ENCODE measurements at places on chromosomes 7 and 10.

DNA sequence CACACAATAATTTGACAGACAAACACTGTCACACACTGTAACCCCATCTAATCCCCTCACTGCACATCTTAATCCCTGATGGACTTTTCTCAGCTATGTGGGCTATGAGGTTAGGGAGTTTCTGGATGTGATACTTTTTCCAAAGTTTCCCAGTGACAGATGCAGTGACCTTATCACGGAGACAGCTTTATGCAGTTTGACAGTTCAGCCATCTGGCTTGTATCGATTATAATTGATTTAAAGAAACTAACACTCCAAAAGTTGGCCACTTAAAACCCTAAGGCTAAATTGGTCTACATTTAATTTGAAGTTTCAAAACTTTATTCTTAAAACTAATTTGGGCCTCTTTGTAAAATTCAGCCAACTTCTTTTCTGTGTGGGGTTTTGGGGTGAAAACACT is 196.7 kb downstream of the SDK1 start:
- no peak for DNase-seq

- DNase-seq = no peak
Observed at GRCh38 chr10:3136336-3136735, 36.2 kb downstream of the PITRM1 start.

DNA sequence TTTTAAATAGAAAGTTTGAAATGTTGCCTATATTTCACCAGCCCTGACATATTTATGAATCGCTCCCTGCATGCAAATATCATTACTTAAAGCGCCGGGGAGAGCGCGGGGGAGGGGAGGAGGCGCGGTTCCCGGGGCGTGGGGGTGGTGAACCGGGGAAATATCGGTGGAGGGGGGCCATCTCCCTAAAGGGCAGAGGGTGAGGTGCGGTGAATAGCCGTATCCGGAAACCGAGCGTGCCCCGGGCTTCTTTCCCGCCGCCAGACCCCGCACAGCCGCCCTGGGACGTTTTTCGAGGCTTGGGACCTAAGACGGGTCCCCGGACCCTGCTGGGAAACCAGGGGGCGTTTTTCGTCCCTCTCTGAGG is 6.9 kb upstream of the ZNF503 start:
- no peak for DNase-seq

GRCh38 chr7:157961731-157962457 is 625.1 kb downstream of the DNAJB6 start:
- no peak for DNase-seq

DNA sequence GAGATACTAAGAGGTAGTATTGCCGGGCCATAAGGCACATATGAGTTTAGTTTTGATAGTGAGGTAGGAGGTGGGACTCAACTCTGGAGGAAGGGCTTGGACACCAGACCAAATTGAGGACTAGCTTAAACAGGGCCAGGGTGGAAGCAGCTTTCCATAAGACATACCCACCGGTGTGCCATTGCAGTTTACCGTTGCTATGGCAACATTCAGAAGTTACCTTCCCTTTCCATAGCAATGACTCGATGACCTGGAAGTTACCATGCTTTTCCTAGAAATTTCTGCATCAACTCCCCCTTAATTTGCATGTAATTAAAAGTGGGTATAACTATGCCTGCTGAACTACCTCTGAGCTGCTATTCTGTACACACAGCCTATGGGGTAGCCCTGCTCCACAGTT is 10.9 kb upstream of the SNX10 start:
- no peak for DNase-seq

GRCh38 chr7:43113622-43114457 is 1.4 kb downstream of the HECW1 start:
- DNase-seq = no peak

GRCh38 chr7:6251653-6252052 is 20.8 kb downstream of the CYTH3 start:
- DNase-seq = no peak

DNA sequence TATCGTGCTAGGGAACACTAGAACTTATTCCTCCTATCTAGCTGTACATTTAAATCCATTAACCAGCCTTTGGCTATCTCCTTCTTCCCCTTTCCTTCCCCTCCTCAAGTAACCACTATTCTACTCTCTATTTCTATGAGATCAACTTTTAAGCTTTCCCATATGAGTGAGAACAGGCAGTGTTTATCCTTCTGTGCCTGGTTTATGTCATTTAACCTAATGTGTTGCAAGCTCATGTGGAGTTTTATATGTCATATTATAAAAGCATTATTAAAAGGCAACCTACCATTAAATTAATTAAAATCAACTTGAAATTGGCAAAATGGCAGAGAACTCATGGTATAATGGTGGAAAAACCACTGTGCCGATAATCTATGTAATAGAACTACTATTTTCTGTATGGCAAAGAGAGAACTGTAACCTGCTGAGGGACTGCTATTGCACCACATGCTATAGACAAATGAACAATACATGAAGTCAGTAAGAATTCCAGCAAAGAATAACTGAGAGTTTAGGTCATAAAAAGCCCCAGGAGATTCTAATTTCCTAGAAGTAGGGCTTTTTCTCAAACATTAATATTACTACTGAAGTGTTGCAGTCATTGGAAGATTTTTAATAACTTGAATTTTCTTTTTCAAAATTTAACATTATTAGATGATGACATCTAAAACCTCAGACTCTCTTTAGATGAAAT is 81.8 kb downstream of the LRRN3 start:
- no peak for DNase-seq

- DNase-seq = no peak
Observed at GRCh38 chr10:12196531-12197211, 683 bp downstream of the CDC123 start.

- peak; percentile 39 for DNase-seq
Observed at GRCh38 chr10:117004227-117005025, 561 bp downstream of the SHTN1 start.

GRCh38 chr7:136309407-136309806 is 332.2 kb upstream of the MTPN start:
- no peak for DNase-seq

- DNase-seq = no peak
Observed at GRCh38 chr7:56077681-56078080, 13.6 kb downstream of the SUMF2 start.

GRCh38 chr7:2894118-2894940 is 50.2 kb upstream of the GNA12 start:
- no peak for DNase-seq

DNA sequence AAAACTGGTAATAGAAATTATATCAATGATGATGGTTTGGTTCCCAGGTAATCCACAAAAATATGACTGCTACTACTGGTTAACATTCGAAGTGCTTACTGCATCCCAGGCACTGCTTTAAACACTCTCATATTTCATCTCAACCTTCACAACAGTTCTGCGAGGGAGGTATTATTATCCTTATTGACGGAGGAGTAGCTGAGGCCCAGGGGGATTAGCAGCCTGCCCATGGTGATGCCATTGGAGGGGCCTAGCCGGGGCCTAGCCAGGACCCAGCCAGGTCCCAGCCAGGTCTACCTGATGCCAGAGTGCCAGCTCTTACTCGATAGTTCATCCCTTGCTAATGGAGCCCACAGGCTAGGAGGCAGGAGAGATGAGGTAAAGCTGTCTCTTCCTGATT is 217.1 kb downstream of the FAM107B start:
- no peak for DNase-seq

- DNase-seq = no peak
Observed at GRCh38 chr7:27375958-27376357, 133.4 kb downstream of the EVX1 start.

GRCh38 chr7:82675396-82675795 is 231.8 kb upstream of the CACNA2D1 start:
- no peak for DNase-seq

DNA sequence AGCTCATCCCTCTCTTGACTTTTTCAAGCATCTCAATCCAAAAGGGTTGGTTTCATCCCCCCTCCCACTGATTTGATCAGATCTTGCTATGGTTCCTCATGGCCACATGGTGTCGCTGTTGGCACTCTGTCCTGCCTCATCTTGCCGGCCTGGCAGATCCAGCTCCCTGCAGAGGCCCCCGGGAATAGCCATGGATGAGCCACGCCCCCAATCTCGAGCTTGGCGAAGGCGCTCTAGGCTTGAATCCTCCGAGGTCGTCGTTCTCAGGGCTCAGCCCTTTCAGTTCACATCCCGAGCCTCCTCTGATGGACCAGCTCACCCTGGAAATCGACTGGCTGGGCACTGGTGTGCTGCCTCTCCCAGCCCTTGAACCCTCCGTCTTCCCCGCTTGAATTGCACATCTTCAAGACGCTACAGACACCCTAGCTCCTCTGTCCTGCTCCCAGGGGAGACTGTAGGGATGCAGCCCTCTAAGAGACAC is 628.7 kb downstream of the TYW1 start:
- peak; percentile 67 for DNase-seq

- DNase-seq = no peak
Observed at GRCh38 chr10:46017733-46018132, 12.7 kb downstream of the NCOA4 start.

DNA sequence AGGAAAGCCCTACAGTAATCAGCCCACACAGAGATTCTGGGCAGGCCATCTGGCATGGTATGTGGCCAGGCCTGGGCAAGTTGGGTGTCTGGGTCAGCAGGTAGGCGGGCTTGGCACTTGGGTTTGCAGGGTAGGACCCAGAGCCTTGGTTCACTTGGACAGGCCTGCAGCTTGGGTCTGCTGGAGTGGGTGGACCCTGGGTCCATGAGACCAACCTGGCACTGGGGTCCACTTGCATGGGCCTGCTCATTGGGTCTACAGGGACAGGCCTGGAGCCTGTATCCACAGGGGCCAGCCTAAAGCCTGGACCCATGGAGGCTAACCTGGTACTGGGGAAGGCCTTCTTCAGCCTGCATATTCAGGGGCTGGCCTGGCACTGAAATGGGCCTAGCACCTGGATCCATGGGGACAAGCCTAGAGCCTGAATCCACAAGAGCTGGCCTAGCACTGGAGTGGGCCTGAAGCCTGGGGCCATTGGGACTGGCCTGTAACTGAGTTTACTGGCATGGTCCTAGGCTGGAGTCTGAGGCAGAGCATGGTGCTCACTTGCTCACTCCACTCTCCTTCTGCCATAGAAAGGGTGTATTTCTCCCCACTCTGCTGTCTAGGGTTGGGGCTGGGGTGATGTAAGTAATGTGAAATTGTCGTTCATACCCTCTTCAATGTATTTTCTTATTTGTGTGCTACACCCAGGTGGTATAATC is 315.0 kb downstream of the AHR start:
- DNase-seq = no peak

DNA sequence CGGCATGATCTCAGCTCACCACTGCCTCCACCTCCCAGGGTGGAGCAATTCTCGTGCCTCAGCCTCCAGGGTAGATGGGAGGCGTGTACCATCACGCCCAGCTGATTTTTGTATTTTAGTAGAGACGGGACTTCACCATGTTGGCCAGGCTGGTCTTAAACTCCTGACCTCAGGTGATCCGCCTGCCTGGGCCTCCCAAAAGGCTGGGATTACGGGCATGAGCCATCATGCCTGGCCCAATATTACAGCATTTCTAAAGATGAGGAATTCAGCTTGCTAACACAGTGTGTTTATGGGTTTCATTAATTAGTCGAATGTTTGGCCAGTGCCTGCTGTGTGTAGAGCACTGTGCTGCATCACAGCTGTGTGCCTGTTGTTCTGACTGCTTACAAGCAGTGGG is 3.7 kb downstream of the WDR37 start:
- no peak for DNase-seq

DNA sequence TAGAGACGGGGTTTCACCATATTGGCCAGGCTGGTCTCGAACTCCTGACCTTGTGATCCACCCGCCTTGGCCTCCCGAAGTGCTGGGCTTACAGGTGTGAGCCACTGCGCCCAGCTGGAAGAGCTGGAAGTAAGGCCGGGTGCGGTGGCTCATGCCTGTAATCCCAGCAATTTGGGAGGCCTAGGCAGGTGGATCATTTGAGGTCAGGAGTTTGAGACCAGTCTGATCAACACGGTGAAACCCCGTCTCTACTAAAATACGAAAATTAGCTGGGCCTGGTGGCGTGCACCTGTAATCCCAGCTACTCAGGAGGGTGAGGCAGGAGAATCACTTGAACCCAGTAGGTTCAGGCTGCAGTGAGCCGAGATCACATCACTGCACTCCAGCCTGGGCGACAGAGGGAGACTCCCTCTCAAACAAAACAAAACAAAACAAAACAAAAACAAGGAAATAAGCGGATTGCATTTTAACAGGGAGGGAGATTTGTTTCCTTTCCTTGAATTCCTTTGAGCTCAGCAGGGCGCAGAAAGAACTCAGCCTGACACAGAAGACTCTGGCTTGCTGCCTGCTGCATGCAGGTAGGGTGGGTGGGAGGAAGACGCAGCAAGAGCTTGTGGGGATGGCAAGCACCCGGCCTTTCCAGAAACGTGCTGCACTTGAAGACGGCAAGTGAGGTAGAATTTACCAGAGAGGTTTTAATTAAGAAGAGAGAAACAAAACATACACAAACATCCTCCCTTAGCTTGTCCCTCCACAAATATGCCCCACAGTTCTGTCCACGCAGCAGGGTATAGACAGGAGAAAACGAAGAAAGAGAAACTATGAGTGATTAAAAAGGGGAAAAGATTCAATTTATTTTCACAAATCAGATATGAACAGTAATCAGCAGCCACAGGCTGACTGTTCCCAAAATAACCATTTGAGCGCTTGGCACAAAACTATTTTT is 148.0 kb downstream of the RNF216 start:
- no peak for DNase-seq

DNA sequence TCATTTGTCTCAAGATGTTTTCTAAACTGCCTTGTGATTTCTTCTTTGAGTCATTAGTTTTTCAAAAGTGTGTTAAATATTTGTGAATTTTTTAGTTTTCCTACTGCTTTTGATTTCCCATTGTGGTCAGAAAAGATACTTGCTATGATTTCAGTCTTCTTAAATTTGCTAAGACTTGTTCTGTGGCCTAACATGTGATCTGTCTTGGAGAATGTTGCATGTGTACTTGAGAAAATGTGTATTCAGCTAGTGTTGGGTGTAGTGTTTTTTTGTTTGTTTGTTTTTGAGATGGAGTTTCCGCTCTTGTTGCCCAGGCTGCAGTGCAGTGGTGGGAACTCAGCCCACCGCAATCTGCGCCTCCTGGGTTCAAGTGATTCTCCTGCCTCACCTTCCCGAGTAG is 28.6 kb downstream of the BMPR1A start:
- DNase-seq = no peak

DNA sequence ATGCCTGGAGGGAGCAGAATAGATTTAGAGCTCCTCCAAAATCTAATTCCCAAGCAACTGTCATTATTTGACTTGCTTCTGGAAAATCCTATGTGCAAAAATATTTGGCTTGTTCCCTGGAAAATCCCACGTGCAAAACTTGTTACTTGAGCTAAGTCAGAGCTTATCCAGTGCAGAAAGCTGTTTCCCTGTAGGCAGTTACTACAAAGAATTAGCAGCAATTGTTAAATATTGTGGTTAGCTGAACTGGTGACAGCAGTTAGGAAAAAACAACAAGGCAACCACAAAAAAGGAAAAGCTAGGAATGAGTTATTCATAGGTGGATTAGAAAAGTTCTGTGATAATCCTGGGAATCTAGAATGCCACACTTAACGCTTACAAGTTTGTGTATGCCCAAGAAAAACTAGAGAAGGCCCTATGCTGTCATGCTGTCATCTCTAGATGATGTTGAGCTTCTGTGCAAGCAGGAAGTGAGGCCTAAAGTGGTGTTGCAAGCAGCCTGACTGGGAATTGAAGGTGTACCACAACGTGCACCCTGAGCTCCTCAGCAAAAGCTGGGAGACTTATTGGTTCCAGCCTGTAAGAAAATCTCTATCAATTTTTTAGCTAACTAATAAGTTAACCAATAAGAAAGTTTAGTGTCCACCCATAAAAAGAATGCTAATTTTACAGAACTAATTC is 738.6 kb upstream of the LRRTM3 start:
- DNase-seq = no peak

Data from liver (tissue), 10 donors.